ENCODE measurements at places on chromosomes 16 and 17.

GRCh38 chr16:9908613-9909012, 273.6 kb downstream of the GRIN2A start:
- DNase-seq: no peak

GRCh38 chr17:27541301-27542023, 85.2 kb downstream of the KSR1 start:
- DNase-seq: no peak

- DNase-seq: no peak
Observed at GRCh38 chr17:66494023-66494803, 191.8 kb downstream of the PRKCA start.

DNA sequence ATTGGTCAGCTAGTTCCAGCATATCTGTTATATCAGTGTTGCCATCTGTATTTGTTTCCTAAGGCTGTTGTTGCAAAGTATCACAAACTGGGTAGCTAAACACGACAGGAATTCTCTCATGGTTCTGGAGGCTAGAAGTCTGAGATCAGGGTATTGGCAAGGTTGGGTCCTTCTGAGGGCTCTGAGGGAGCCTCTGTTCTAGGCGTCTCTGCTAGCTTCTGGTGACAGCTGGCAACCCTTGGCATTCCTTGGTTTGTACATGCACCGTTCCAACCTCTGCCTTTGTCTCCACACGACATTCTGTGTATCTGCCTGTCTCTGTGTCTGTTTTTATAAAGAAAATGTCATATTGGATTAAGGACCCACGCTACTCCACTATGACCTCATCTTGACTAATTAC, 219.9 kb upstream of the NLRP1 start:
- no peak for DNase-seq

- DNase-seq: no peak
Observed at GRCh38 chr16:89981414-89981813, 32.9 kb downstream of the DEF8 start.

GRCh38 chr16:85148931-85149330, 36.7 kb upstream of the CIBAR2 start:
- no peak for DNase-seq

DNA sequence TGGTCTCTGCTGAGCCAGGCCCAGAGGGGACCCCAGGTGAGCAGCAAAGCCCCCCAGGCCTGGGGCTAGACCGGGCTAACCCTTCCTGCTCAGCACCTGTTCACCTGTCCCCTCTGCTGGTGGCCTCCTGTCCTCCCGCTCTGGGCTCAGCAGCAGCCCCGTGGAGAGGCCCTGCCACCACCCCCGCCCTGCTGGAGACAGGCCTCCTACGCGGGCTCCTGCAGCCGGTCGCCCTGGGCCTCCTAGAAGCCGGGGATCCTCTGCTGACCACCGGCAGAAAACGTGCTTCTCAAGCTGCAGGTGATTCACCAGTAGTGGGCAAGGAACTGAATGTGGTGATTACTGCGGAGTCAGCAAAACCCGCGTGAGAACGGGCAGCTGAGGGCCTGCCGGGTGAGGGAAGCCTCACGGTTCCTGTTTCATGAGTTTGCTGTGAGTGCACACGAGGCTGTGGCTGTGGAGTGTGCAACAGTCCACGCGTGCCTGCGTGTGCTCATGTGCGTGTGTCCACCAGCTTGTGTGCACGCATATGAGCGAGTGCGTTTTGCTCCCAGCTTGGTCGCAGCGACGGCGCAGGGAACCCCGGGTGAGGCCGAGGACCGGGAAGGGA, 792 bp downstream of the SECTM1 start:
- no peak for DNase-seq

DNA sequence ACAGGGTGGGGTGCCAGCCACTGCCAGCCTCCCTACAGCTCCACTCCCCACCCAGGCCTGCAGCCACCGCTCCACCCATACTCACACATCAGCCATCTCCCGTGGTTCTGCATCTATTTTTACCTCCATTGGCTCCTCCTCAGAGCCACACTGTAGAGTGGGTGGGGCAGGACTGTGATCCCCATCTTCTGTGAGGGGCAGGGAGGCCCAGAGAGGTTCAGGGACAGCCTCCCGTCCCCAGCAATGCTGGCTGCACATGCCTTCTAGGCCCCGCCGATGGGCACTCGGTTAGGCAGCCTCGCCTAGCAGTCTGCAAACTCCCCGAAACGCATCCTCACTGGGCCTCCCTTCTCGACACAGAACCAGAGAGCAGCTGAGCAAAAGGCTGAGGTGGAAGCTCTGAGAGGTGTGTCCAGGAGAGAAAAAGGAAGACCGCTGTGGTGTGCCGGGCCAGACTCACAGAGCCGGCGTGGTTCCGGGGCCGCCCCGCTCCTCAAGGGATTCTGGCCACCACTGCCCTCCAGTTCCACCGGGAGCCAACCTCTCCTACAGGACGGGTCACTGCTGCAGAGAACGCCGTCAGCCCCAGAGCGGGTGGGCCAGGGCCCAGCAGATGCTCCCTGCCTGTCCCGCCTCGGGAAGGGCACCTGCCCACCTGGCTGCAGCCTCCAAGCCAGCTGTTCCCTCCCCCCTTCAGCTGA, 71.9 kb downstream of the ABR start:
- DNase-seq: no peak

GRCh38 chr17:57935833-57936807, 19.1 kb downstream of the CUEDC1 start:
- DNase-seq: no peak

- no peak for DNase-seq
Observed at GRCh38 chr17:74452033-74452840, 14.2 kb upstream of the CD300A start.

- DNase-seq: no peak
Observed at GRCh38 chr16:1474082-1474795, 589 bp downstream of the CLCN7 start.

DNA sequence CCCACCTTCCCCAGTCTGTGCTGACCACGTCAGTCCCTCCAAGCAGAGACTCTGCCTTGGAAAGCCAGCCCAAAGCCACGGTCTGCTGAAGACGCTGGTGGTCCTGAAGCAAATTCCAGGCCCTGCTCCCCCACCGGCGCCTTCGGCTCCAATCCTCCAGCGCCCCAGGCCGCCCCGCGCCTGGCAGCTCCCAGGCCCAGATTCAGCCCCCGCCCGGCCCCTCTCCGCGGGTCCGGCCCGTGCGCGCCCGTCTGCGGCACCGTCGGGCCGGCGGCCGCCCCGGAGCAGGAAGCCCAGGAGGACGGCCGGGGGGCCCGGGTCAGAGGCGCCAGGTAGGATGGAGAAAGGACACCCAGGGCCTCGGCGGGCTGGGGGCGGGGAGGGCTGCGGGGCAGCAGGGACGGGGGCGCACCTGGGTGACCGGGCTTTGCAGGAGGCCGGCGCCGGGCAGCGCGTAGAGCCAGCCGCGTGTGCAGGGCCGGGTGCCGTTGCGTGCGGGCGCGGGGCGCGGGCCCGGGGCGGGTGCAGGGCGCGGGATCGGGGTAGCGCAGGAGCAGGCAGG, 594 bp upstream of the SLC22A31 start:
- no peak for DNase-seq

- no peak for DNase-seq
Observed at GRCh38 chr16:68033101-68033500, 10.0 kb downstream of the DUS2 start.

Data from effector CD4-positive, alpha-beta T cell (primary cell).